ENCODE measurements at places on chromosomes 6 and 20.

- DNase-seq: no peak
These were observed 28.3 kb upstream of the PDYN start for GRCh38 chr20:2022163-2022562.

DNA sequence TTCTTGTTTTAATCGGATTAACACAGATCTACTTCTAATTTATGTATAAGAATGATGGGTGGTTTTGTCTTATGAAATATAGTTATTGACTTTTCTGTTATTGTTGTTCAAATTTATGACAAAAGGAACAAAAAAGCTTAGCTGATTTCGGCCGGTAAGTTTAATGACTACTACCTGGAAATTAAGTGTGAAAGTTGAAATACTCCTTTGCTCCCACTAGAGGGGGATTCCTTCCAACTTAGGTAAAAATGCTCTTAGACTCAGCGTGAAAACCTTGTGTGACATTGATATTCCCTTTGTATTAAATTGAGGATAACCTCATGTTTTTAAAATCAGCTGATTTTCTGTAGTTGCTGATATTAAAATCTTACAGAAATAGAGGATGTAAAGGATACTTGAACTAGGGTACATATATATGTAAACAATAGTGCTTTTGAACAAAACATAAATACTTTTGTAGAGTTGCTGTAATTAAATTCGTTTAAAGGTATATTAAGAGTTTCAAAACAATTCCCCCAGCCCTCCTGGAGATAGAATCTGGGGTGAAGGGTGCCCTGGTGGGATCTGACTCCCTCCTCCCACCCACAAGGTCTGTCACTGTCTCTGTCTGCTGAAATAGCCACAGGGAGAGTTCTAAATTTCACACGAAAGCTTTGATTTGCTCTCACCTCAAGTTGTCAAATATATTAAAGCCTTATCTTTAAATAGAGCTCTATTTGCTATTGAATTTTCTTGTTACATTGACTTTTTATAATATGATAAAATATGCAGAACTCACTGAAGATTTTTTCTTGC is 257.5 kb downstream of the ARID1B start:
- no peak for DNase-seq

GRCh38 chr6:38193481-38194281 is 374.2 kb downstream of the ZFAND3 start:
- no peak for DNase-seq

- DNase-seq: peak; percentile 7
These were observed 272.9 kb downstream of the SMOC2 start for GRCh38 chr6:168713839-168714238.

DNA sequence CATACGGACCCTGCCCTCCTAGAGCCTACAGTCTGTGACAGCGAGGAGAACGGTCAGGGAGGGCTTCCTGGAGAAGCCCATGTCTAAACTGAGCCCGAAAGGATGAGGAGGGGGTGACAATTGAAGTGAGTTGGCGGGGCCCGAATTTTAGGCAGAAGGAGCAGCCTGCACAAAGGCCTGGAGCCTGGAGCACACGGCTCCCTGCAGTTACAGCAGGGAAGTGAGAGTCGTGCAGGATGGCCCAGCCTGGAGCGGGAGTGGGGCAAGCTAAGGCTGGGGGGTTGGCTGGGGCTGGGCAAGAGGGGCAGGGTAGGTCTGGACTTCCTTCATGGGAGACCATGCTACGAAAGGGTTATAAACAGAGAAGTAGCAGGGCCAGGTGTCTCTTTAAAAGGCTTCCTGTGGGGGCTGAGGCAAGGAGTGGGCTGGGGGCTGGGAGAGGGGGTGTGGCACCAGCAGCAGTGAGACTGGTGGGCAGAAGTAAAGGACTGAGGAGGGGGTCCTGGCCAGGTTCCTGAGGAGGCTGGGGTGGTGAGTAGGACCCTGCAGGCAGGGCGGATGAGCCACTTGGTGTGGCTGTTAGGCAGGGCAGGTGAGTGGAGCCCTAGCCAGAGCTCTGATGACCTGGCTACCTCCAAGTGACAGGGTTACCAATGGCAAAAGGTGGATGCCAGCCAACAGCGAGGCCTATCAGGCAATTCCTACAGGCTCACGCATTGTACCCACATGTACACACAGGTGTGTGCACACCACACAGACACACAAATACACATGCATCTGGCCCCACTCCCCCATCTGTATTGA is 119.2 kb downstream of the MRPL14 start:
- DNase-seq: no peak

GRCh38 chr6:133806382-133807140 is 82.4 kb upstream of the TCF21 start:
- DNase-seq: no peak

DNA sequence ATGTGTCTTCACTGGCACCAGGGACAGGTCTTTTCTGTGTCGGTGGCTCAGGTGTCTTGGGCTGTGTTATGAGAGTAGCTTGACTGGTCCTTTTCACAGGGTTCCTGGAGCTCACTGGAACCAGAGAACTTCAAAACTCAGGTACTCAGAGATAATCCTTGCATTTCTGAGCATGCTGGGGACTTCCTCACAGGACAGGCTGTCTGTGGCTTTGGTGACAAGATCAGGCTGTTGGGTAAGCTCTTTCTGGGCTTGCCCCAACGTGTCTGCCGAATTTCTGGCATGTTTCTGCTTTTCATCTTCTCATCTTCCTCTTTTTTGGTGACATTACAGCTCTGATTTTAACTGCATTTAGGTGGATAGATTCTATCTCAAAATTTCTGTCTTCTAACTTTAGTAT is 270.0 kb downstream of the CDH26 start:
- DNase-seq: no peak

DNA sequence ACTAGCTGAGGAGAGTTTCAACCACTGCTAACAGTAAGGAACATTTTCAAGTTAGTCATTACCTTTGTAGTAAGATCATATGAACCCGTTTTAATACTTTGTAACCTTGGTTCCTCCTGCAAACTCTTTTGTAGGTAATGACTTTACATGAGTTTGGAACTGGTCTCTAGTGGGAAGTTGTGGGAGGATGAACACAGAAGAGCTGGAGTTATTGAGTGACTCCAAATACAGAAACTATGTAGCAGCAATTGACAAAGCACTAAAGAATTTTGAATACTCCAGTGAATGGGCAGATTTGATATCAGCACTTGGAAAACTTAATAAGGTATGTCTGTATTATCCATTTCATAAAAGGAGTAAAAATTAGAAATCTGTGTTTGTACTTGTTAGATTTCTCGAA is 29.3 kb downstream of the DOP1A start:
- no peak for DNase-seq

DNA sequence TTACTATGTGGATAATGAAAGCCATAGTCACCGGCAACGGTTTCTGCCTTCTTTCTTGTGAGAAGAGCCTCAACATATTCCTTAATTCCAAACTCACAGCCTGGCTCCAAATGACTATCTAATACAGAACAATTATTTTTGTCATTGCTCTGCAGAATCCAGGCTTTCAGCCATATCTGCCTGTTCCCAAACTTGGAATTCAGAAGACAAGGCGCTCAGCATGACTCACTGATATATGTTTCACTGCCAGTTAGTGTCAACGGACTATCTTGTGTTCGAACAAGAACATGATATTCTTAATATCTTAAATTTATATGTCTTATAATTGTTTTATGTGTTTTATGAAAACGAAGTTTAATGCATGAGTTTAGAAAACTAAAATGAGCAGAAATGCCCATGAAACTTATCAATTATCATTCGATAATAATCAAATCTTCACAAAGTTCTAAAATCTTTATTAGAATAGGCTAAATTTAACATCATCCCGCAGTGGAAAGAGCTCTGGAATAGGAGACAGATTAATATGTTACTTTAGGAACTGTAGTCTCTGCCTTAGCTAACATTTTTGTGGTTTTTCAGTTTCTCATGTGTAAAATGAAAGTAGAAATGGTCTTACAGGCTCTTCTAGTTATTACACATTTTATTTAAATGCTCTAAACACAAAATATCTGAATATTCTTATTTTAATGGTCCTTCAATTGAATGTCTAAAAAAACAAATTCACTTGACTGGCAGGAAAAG is 669.3 kb upstream of the GJE1 start:
- DNase-seq: no peak

DNA sequence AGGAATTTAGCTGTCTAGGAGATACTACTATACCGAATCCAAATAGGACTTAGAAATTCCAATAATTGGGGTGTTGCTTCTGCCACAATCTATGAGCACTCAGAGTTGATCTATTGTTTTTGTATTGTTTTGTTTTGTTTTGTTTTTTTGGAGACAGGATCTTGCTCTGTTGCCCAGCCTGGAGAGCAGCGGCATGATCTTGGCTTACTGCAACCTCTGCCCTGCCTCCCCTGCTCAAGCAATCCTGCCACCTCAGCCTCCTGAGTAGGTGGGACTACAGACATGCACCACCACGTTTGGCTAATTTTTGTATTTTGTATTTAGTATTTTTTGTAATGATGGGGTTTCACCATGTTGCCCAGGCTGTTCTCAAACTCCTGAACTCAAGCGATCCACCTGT is 7.4 kb downstream of the ACSS2 start:
- DNase-seq: no peak

DNA sequence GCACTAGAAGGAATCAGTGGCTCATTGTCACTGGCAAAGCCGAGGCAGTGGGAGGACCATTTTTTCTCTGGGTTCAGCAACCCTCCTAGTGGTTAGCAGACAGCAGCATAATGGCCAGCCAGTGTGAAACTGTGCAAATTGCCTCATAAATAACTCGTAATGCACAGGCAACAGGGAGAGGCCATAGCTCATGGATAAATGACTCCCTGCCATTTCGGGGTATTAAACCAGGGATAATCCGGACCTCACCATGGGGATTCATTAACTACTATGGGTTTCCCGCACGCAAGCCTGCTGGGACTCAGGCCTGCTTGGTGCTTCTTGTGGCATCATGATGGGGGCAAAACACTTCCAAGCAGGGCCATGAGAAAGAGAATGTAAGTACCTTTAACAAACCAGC is 158.2 kb upstream of the CHD6 start:
- DNase-seq: no peak

- DNase-seq: no peak
These were observed 21.7 kb downstream of the TGM6 start for GRCh38 chr20:2402271-2402980.

DNA sequence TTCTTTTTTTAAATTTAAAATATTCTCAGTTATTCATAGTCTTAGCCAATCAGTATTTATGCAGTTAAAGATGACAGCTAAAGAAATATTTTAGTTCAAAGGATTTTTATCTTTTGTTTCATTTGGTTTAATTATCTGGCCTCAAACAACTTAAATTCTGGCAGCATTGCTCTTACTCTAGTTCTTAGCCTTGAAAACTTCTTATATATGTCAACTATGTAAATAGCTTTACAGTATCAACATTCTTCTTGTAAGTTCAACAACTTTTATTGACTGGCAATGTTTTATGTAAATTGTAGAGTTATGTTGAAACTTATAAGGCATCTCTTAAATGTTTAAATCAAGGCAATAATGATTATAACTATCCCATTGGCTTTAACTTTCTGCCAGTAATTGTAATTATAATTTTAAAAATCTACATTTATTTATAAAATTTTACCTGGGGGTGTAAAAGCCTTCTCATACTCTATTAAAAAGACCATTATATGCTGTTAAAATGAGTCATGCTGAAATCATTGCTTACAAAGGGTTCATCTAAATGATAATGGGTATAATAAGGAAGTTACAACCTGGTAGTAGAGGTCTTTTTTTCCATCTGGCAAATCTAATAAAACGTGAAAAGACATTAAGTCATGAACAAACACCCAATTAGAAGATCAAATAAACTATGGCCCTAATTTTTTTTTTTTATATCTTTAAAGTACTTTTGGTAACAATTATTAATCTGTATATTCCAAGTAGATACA is 45.8 kb upstream of the FAM184A start:
- no peak for DNase-seq

DNA sequence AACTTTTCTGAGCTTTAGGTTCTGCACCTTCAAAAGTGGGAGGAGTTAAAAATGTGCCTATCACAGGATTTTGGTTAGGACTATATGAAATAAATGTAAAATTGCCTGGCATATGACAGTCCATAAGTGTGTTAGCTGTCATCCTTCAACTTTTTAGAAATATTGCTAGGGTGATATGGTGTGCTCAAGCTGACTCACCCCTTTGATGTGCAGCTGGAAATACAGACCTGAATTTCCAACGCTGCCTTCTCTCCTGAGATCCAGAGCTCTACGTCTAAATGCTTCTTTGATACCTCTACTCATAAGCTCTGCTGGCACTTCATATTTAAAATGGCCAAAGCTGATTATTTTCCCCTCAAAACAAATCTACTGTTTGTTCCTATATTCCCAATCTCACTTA is 2.7 kb downstream of the SLC35B3 start:
- DNase-seq: no peak

DNA sequence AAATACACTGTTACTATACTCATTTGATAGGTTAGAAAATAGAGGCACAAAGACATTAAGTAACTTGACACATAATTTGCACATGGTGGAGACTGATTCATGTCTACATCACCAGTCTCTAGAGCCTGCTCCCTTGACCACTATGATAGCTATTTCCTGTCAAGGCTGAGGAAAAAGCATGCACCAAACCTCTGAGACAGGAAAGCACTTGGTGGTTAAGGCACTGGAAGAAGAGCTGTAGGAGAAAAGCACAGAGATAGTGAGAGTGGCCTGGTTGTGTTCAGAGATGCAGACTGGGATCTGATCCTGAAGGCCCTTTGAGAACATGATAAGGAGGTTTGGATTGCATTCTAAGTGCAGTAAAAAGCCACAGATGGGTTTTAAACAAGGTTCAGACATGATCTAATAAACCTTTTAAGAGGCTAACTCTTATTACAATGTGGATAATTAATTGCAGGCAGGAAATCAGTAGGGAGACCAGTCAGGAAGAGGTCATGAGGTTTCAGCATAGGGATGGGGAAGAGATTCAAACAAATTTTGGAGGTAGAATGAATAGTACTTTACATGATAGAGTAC is 168.9 kb downstream of the PHF3 start:
- DNase-seq: no peak

GRCh38 chr6:116265041-116265829 is 11.4 kb upstream of the TSPYL4 start:
- no peak for DNase-seq

GRCh38 chr6:43667245-43668150 is 20.1 kb downstream of the MRPS18A start:
- peak; percentile 95 for DNase-seq
